ENCODE measurements at places on chromosomes 11 and 22.

- no peak for DNase-seq
Observed at GRCh38 chr11:3808861-3809623, 682 bp downstream of the PGAP2 start.

- DNase-seq = no peak
Observed at GRCh38 chr11:82718307-82718706, 15.4 kb downstream of the FAM181B start.

DNA sequence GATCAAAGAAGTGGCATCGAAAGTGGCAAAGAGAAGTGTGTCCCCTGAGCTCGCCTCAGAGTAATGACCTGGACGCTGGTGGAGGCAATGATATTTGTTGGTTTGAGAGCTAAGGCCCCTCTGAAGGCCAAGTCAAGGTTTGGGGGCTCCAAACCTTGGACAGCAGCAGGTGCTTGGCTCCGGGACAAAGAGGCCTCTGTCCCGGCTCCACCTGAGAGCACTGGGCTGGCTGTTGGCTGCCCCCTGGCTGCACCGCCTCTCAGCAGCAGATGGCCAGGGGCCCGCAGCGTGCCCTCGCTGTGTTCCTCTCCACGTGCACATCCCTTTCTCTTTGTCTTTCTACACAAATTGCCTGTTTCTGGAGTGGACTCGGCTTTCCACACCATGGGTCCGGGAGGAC lies 301.3 kb downstream of the NTM start:
- no peak for DNase-seq

DNA sequence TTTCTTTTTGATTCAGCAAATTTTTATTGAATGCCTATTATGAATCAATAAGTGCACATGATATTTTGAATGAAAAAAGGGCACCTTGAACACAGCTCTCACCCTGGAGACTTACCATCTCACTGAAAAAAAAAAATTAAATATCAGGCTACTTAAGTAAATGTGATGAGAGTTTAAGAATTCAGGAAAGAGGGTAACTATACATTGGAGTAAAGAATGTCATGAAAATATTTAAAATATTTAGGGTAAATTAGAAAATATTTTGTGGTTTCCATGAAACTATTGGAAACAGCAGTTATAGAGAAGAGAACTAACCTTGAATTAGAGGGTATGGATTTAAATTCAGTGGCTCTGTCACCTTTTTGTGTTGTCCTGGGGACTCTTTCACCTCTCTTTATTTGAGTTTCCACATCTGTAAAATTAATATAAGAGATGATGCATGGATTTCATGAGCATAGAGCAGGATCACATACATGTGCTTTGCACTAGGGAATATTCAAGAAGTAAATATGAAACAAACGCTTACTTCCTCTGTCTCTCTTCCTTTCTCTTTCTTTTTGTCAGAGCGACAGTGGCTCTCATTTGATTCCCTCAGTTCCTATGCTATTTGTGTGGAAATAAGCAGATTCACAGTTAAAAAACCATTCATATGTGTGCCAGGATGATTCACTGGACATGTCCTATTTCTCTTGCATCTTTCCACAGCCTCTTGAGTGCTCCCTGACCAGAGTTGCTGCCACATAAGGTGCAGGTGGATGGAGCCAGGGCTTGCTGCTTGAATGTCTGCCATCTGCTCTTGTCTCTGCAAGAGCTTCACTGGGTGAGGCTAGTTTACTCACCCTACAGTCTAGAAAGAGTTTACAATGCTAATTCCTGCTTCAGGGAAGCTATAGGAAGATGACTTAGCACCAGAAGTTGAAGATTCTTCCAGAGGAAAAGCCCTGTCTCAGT lies 533.1 kb downstream of the ETS1 start:
- DNase-seq = no peak

- DNase-seq = no peak
Observed at GRCh38 chr22:32324505-32325415, 32.9 kb upstream of the RFPL3 start.

DNA sequence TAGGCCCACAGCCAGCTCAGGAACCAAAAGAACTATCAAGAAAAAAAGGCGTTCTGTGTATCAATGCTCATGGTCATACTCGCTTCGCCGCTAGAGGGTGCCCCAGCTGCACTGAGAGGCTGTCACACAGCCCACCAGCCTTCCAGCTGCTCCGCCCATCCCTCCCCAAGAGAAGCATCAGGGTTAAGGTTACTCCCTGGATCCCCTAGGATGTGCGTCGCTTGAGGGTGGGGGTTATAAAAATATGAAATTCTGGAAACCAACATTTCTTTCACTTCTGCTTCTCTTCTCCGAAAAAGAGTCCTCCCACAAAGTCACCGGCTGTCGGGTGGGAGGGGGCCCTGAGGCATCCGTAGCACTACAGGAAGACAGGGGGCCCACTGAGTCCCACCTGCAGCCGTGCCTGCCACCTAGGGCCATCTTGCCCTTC lies 1.7 kb downstream of the CBX6 start:
- DNase-seq = peak; percentile 83

DNA sequence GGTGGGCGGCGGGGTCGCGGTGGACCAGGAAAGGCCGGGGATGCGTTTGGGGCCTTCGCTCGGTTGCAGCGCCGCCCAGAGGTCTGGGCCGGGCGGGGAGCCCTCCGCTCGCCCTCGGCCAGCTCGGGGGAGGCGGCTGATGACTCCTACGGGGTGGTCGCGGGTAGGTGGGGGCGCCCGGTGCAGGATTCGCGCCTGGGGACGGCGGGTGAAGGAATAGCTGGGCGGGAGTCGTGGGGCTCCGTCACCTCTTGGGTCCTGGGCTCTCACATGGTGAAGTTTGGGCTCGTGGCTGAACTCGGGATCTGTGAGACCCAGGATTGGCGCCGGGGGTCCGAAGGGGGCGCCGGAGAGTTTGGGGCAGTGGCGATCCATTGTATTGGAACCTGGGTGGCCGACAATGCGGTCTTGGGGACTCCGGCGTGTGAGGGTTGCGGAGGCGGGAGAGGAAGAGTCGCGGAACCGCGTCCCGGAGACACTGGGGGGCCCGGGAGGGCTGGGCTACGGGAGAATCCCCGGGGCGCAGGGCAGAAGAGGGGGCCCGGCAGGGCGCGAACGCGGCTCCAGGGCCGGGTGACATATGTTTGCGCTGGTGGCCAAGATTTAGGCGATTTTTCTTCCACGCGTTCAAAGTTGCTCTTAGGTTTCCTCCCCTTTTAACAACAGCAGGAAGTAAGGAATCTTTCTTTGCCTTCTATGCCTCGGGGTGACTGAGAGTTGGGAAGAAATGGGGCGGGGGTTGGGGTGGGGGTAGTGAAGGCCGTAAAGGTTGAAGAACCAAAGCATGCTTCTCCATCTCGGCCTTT lies 935 bp downstream of the QSER1 start:
- no peak for DNase-seq

DNA sequence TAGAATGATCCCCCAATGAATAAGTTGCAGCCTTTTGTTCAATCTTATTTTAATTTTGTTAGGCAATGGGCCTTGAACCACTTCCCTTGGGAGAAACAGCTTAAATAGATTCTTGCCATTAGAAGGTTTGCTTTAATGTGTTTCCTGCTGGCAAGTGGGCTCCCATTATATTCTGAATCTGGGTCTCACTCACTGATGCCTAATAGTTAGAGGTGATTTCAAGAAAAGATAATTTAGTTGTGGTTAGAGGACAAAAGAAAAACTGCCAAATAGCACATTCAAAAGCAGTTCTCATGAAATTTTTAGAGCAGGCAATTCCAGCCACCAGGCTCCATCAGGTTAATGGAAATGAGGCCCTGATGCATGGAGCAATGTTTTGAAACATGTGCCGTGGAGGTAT lies 362.6 kb upstream of the CHORDC1 start:
- DNase-seq = no peak

DNA sequence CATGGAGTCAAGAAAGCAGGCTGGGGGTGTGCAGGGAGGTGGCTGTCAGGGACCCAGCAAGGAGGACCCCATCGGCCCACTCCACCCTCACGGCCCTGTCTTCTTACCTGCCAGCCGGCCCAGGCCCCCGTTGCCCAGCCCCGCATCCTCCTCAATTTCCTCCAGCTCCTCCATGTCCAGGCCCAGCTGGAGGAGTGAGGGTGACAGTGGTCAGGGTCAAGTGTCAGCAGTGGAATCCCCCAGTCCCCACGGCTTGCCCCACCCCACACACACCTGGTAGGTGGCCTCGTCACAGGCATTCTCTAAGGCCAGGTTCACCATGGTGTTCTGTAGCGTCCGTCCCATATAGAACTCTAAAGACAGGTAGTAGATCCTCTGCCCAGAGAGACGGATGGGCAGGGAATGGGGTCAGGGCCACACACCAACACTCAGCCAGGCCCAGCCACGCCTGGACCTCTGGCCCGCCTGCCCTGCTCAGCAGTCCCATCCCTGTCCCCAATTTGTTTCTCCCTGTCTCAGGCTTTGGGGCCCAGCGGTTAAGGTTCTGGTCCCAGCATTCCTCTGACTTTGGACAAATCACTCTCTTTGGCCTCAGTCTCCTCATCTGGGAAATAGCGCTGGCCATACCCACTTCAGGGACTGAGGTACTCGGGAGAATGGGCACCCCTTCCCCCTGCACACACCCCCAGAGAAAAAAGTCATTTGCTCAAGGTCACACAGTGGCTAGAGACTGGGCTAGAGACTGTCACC lies 1.3 kb downstream of the PYGM start:
- no peak for DNase-seq

DNA sequence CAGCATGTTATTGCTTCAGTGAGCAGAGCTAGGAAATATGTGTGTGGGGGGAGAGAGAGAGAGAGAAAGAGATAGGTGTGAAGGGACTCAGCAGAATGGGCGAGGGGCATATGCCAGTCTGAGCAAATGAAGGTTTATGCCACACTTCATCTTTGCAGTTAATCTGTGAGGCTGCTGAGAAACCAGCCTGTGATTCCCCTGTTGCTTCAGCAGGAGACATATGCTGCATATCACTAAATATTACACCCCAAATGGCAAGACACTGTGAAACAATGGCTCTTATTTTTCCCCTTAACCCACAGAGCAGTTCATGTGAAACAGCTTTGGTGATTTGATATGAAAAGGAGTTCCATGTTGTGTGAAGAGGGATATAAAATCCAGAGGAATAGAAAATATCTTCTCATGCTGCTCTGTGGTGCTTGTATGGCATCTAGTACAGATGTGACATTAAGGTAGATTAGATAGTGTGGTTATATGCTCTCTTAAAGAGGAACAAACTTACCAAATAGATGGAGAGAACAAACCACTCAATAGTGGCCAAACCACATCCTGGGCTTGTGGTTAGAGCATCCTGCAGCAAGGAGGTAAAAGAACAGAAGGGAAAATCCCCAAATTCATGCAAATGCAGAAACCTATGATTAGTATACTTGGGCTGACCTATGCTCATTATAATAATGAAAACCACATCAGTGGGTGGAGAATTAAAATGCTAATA lies 864.2 kb downstream of the FAM181B start:
- DNase-seq = peak; percentile 45

DNA sequence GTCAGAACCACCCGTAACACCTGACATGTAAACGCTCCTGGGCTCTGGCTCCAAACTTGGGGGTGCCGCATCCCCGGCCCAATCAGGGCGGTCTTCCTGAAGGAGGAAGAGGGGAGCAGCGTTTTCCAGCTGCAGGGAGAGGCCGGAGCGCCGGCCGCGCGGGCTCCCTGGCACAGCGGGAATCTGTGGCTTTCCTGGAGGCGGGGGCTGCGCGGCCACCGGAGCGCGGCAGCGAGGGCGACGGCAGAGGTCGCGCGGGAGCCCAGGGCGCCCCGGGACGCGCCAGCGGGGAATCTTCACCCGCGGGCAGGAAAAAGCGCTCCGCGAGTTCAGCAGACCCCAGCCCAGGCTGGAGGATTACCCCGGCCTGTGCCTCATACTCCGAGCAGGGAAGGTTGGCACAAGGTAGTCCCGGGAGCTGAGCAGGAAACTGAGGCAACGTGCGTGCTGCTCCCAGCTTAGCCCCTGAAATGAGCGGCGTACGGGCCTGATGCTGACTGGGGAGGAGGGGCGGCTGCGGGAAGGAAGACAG lies 600 bp upstream of the ESAM start:
- DNase-seq = no peak

DNA sequence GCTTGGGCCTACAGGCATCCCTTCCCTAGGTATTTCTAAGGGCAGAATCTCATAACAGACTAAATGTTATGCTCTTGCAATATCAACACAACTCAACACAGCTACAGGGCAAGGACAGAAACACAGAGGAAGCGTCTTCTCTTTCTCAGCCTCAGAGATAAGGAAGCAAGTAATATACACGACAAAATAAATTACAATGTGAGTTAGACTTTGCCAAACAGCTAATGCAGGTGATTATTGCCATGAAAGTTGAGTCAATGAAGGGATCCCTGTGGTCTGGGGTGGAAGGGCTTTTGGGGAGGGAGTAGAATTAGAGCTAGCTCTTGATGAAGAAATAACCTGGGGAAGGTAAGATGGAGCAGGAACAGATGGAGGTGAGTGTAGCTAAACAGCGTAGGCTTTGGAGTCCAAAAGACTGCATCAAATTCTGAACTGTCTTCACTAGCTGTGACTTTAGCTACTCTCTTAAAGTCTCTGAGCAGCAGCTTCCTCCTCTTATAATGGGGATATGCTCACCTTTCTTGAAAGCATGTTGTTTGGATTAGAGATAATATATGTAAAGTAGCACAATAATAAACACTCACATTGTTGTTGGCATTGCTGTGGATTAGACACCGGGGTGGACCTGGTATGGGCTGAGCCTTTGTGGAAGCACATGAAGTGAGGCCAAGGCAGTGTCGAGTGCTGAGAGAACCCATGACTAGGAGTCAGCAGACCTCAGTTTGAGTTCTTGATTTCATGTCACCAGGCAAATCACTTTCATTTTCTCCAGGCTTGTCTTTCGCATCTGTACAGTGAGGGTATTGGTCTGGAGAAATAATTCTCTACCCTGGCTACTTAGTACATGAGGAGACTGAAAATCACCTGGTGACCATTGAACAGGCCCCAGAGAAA lies 41.0 kb upstream of the AQP11 start:
- DNase-seq = no peak

DNA sequence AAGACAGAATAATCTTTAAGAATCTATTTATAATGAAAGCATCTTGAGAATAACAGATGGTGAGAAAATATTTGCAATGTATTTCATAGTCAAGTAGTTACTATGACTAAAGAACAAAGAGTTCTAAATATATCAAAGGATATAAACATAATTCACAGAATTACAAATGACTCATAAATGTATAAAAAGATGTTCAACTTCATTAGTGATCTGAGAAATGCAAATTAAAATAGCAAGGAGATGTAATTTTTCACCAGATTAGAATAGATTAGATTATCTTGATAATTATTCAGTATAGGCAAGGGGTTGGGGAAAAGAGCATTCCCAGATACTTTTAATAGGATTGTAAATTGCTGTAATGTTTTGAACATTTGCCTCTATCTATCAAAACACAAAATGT lies 30.1 kb upstream of the PAMR1 start:
- DNase-seq = no peak

GRCh38 chr22:50444663-50445062 lies 30.2 kb downstream of the SBF1 start:
- no peak for DNase-seq

GRCh38 chr11:76071090-76071489 lies 135.2 kb downstream of the WNT11 start:
- DNase-seq = no peak
